ENCODE measurements at places on chromosomes 7 and 10.

- DNase-seq, result no peak
Measured at GRCh38 chr10:86017841-86018734, 348.5 kb downstream of the GRID1 start.

- DNase-seq, result no peak
Measured at GRCh38 chr10:3867454-3868270, 82.7 kb upstream of the KLF6 start.

GRCh38 chr10:16119445-16119844 is 259.1 kb upstream of the MINDY3 start:
- no peak for DNase-seq

GRCh38 chr7:128863433-128863989 is 855 bp downstream of the ATP6V1F start:
- DNase-seq, result no peak

- DNase-seq, result no peak
Measured at GRCh38 chr10:71220689-71221540, 8.5 kb downstream of the UNC5B start.

DNA sequence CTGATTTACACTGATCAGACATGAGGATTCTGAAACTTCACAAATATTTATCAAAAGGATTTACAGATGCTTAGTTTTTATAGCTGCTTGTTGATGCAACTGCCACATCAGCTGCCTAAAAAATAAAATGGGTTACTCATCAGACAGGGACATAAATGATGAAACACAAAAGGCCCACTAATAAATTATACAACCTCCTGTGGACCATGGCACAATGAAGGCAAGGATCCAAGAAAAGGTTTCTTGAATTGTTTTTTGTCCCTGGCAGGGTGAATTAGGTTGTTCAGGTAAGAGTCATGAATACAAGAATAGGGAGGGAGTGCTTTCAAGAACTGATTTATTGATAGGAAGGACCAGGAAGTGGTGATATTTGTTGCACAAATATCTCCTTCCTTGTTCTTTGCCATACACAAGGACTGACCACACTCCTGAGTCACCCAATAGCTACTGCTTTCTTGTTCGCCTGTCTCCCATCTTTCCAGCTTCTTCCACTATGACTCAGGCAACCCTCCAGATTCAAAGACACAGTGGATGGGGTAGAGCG is 234.5 kb downstream of the AHR start:
- DNase-seq, result no peak

- DNase-seq, result no peak
Measured at GRCh38 chr7:149420006-149420405, 40.9 kb downstream of the ZNF777 start.

DNA sequence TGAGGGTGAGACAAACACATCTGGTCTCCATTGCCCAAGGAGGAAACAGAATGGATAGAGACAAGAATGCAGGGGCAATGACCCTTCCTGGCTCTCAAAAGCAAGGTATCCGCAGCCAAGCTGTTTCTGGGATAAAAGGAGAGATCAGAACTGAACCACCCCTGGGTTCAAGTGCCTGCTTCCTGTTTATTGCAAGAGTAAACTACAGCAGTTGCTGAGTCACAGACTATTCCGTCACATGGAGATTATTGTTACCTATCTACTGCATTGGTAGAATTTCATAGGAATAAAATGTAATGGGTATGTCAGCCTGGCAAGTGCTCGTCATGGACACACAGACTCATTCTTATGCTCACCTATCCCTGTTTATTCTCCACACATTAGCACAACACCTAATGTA is 821.6 kb downstream of the GRID1 start:
- DNase-seq, result no peak

Measured in activated CD8-positive, alpha-beta memory T cell treated with anti-CD3 and anti-CD28 coated beads for 1 hour (primary cell).